Adrenal gland (tissue), 19 donors: ENCODE measurements at places on chromosomes 4 and X. TPM values are rescaled to one million over a fixed set of nuclear protein-coding genes. Genes with fewer than 3 reads are reported as not detected.

Gene NHS
- polyA plus RNA-seq, result 10.2 TPM

Gene GAGE1
- not detected for polyA plus RNA-seq

Gene H2BW2
- not detected for polyA plus RNA-seq

- no peak overlapping the region for H3K27ac ChIP-seq
- no peak overlapping the region for H3K4me3 ChIP-seq
- H3K4me1 ChIP-seq, result no peaks in the 10 kb centered on the region
- H3K27me3 ChIP-seq, result no peaks in the 10 kb centered on the region
- no peak for DNase-seq
- no peaks in the 10 kb centered on the region for H3K36me3 ChIP-seq
These were observed 130.3 kb downstream of the ATP10D start for GRCh38 chr4:47615385-47615784.

DNA sequence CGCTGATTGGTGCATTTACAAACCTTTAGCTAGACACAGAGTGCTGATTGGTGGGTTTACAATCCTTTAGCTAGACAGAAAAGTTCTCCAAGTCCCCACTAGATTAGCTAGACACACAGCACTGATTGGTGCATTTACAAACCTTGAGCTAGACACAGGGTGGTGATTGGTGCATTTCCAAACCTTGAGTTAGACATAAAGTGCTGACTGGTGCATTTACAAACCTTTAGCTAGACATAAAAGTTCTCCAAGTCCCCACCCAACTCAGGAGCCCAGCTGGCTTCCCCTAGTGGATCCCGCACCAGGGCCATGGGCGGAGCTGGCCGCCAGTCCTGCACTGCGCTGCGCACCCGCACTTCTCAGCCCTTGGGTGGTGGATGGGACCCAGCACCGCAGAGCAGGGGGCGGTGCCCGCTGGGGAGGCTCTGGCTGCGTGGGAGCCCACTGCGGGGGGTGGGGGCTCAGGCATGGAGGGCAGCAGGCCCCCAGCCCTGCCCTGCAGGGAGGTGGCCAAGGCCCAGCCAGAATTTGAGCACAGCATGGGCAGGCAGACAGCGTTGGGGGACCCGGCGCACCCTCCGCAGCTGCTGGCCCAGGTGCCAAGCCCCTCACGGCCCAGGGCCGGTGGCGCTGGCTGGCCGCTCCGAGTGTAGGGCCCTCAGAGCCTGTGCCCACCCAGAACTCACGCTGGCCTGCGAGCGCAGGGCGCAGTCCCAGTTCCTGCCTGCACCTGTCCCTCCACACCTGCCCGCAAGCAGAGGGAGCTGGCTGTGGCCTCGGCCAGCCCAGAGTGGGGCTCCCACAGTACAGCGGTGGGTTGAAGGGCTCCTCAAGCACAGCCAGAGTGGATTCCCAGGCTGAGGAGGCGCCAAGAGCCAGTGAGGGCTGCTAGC is 608.9 kb upstream of the LCORL start:
- no peak overlapping the region for H3K27ac ChIP-seq
- H3K27me3 ChIP-seq, result no peaks in the 10 kb centered on the region
- H3K4me1 ChIP-seq, result no peaks in the 10 kb centered on the region
- no peak for DNase-seq
- no peak overlapping the region for H3K4me3 ChIP-seq
